ENCODE measurements at places on chromosomes 13 and 19.
A peak's percentile ranks its signal among the peaks of the same experiment; 100 is the strongest.

- DNase-seq = no peak
These were observed 351.4 kb downstream of the SLITRK5 start for GRCh38 chr13:88022431-88023208.

DNA sequence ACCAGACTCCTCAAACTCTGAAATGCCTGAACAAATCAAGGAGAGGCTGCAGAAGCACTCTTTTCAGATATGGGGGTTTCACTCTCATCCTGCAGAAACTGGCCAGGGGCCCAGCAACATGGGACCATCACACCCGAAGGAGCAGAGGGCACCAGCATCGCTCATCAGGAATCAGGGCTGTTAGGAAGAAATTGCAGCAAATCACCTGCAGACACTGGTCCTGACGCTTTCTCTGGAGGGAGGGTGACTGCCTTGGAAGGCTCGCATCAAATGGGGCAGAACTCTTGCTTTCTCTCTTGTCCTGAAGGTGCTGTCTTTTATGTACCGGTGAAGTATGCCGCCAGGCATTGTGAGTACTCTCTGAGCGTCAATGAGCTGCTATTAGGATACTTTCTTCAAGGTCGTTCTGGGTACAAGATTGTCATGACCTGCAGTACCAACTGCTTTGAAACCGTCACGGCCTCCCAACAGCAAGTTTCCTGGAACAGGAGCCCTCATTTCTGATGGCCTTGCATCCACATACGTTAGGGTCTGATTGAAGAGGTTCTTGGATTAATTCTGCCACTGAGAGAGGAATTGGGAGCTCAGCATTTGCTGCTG lies 155.7 kb upstream of the SOX1 start:
- no peak for DNase-seq

DNA sequence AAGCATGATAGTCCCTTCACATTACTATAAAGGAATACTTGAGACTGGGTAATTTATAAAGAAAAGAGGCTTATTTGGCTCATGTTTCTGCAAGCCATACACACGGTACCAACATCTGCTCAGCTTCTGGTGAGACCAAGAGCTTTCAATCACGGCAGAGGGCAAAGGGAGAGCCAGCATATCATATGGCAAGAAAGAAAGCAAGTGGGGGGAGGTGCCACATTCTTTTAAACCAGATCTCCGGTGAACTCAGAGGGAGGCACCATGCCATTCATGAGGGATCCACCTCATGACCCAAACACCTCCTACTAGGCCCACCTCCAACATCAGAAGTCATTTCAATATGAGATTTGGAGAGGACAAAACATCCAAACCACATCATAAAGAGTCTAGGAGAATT lies 20.3 kb downstream of the XPO4 start:
- DNase-seq = no peak

DNA sequence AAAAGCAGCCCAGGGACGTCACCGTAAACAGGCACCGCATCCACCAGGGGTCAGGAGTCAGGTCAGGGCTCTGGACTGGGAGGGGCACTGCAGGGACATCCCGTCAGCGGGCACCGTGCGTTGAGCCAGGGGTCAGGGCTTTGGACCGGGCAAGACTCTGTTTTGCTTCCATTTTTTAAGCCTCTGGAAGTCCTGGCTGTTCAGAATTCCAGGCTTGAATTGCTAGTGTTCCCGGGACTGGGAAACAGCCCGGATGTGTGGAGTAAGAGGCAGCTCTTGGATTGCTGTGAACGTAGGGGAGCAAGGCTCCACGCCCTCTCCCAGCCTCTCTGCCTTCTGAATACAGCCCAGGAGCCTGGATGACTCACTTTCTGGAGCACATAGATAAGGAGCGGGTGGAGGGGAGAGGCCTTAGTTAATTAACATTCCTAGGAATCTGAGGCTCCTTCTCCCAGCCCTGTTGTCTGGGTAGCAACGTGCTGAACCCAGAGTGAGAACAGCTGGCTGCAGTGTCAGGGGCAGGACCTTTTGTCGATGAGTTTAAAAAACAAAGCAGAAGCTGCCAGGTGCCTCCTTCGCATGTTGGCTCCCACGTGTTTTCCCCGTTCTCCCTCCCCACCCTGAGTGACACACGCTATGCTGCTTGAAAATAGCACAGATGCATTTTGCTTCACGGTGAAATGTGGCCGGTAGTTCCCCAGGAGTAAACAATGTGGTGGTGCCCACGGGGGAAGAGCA lies 21.9 kb downstream of the ATP11A start:
- DNase-seq = peak; percentile 89

DNA sequence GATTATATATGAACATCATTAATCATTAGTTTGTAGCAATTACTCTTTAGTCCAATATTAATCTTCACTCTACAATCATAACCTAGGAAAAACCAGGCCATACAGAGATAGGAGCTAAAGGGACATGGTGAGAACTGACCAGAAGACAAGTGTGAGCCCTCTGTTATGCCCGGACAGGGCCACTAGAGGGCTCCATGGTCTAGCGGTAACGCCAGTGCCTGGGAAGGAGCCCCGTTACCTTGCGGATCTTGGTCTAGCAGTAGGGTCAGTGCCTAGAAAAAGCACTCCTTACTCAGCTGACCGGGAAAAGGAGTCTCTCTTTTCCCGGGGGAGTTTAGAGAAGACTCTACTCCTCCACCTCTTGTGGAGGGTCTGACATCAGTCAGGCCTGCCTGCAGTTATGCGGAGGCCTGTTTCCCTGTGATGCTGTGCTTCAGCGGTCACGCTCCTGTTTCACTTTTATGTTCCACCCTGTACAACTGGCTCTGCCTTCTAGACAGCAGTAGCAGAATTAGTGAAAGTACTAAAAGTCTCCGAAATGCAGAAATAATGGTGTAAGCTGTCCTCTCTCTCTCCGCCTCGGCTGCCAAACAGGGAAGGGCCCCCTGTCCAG lies 13.8 kb downstream of the OR7D4 start:
- peak; percentile 37 for DNase-seq

Measured in hematopoietic multipotent progenitor cell treated with erythropoietin and hydrocortisone succinate and interleukin-3 and kit ligand, for 17 days (in vitro differentiated cells).